ENCODE measurements at places on chromosomes 5 and 9.

DNA sequence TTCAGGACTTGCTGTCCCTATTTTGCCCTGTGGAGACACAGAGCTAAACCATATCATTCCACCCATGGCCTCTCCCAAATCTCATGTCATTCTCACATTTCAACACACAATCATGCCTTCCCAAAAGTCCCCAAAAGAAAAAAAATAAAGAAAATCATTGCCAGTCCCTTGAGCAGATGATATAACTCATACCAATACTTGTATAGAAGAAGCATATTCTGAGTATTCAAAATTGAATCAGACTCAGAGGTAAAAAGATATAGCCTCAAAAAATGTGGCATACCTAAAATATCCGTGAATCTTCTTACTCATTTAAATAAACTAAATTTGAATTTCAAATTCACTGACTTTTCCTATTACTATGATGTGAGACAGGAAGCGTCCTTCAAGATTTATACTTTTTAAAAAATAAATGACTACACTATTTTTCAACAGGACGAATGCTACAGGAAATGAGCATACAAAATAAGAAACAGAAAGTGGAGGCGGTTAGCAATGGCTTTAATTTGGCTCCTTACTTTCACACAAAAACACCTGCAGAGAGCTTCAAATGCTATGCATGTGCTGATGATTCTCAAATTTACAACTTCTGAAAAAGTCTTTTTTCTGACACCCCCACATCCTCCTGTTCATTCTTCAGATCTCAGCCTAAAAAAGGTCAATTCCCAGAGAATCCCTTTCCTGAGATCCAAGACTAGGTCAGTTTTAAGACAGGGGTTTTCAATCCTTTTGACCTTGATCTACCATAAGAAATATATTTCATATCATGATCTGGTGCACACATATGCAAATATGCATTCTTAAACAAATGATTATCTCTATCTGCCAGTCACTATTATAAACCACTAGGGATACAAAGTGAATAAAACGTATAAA lies 39.6 kb upstream of the DMXL1 start:
- DNase-seq: no peak

DNA sequence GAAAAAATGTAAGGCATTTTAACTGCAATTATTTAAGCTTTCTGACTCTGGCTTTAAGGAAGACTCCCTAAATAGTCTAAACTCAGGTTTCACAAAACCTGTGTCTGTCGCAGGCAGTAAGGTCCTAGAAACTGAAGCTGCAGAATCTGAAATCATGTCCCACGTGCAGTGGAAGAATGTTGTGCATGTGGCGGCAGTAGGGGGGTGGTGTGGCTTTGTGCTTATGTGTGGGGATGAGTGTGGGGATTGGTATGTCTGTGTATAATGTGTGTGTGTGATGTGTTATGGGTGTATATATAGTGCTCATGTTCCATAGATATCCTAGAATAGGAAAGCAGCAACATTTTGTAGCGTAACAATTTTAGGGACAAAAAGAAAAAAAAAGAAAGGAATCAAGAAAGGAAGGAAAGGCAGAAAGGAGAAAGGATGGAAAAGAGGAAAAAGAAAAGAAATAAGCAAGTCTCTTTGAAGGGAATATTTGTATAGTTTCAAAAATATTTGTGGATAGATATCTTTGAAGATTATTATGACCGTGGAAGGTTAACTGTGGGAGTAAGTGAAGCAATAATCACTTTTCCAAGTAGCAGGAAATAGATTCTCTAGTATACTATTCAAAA lies 6.6 kb downstream of the ANKDD1B start:
- DNase-seq: no peak

DNA sequence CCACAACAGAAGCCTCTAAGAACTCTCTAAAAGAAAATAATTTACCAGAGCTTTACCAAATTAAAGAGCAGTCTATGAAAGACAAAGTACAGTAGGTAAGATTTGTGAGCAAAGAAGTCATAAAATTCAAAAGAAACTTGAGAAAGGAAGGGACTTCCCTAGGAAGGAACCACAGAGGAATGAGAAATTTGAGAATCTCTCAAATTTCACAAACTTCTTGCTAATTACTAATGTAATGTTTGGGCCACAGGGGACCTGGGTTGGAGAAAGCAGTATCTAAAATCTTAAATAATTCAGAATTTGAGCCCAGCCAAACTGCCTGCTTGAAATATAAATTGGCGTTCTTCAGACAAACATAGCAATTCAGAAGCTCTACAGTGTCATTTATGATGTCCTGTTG lies 225.0 kb upstream of the PRR16 start:
- no peak for DNase-seq

GRCh38 chr5:143182901-143183820 lies 220.3 kb downstream of the NR3C1 start:
- peak; percentile 76 for DNase-seq

DNA sequence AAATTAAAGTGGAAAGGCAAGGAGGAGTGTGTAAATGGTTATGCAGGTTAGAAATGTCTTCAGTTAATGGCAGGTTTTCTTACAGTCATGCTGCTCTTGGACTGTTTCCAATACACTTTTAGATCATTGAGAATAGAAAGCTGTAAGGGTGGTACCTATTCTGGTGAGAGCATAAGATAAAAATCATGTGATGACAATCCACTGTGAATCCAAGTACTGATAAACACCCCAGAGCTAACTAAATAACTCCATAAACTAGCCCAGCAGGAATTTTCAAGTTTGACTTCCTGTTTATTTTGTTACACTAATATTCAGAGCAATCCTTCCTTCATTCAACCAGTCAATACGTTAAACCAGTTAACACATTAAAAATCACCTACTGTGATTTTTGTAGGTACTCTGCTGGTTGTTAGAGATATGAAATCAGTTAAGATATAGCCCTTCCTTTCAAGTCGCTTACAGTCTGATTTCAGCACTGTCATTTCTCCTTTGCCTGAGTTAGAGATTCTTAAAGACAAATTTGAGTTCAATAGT lies 22.6 kb downstream of the VCAN start:
- DNase-seq: no peak

- no peak for DNase-seq
Observed at GRCh38 chr5:72241346-72242003, 78.6 kb downstream of the MRPS27 start.

DNA sequence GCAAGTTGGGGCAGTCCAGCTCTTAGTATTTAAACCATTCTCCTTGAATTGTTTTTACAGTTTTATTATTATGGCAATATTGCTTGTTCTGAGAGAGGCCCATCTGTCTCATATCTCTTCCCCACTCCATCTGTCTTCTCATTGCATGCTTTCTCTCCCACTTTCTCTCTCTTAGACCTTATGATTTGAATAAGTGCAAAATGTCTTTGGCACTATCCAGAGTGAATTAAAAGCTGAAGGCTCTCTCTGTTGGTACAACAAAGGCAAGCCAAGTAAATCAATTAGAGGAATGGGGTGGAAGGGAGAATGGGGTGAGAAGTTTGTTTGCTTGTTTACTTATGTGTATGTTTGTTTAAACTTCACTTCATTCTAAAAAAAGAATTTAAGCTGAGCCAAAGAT lies 195.3 kb upstream of the RFX3 start:
- no peak for DNase-seq

DNA sequence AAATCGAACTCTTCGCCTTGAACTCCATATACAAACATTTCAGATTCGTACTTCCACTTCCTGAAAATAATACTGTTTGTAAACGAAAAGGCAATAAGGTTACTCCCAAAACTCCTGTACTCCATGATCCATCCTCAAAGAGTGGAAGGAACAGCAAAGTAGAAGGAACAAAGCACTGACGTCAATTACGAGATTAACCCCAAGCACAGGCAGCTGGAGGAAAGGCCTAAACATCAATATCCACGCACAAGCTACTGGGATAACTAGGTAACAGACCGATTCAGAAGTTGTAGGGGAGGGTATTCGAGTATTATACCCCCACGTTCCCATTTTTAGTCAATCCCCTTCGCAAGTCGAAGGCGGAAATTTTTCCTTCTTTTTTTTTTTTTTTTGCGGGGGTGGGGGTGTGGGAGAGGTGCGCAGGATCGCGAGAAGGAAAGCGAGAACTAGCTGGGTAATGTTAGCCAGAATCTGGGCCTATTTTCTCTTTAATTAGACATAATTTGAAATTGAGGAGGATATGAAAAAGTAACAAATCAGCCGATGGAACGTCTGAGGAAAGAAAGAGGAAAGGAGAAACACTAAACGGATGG lies 909 bp downstream of the AFF4 start:
- DNase-seq: peak; percentile 21

DNA sequence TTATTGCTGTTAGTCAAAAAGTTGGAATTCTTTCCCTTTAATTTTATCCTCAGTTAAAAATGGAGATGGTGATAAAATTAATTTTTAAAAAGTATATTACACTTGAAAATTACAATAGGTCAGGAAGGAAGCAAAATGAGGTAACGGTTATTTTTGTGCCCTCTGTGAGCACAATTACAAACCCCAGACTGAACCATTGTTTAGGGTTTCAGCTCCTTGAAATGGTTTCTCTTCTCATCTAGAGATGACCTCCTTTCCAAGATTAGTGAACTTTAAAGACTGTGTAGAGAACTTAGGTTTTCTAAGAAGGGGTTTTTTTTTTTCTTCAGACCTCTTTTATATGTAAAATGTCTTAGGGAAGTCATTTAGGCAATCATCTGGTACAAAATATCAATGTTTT lies 126.2 kb upstream of the CHD1 start:
- no peak for DNase-seq

- peak; percentile 34 for DNase-seq
Observed at GRCh38 chr5:178839319-178839704, 20.4 kb upstream of the ZNF354B start.

- DNase-seq: peak; percentile 47
Observed at GRCh38 chr9:36023260-36024048, 13.3 kb upstream of the RECK start.

GRCh38 chr5:14582797-14583137 lies 1.2 kb downstream of the OTULINL start:
- DNase-seq: no peak

GRCh38 chr9:109033941-109034700 lies 20.8 kb upstream of the CTNNAL1 start:
- DNase-seq: no peak

DNA sequence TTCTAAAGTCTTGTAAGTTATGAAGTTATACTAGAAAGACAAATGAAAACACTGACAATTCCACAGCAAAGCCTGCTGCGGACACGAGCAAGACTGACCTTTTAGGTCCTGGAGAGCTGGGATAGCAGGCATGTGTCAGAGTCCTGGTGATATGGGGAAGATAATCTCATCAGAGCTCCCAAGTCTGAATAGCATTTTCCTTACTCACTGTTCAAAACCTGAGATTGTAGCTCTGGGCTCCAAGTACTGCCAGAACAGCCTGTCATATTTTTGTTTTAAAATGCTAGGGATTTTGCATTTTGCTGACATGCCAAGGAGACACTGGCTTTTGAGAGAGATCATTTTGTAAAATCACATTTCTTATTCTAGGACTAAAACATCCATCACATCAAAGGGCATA lies 90.1 kb downstream of the DRD1 start:
- DNase-seq: no peak

DNA sequence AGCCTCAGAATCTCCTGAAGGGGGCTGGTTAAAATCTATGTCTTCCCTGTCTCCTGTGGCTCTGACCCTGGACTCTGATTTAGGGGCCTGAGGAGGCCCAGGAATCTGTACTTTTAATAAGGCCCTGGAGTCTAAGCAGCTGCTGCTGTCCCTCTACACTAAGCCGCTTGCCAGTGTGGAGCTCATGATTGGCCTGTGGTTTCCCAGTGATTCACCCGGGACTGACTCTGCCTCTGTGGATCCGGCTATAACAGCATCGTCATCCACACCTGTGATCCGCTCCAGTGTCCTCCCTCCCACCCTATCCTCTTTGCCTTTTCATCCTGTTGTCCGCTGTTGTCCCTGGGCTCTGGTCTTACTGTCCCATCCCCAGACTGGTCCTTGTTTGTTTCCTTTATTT lies 3.7 kb downstream of the SLC31A2 start:
- no peak for DNase-seq

- no peak for DNase-seq
Observed at GRCh38 chr5:172607213-172607793, 33.8 kb upstream of the NEURL1B start.

DNA sequence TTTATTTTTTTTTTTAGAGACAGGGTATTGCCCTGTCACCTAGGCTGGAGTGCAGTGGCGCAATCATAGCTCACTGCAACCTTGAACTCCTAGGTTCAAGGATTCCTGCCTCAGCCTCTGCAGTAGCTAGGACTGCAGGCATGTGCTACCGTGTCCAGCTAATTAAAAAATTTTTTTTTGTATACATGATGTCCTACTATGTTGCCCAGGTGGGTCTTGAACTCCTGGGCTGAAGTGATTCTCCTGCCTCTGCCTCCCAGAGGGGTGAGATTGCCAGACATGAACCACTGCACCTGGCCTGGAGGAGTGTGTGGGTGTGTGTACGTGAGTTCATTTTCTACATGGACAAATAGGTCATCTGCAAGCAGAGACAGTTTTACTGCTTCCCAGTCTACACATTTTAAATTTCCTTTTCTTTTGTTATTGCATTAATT lies 33.8 kb downstream of the JMY start:
- DNase-seq: no peak

DNA sequence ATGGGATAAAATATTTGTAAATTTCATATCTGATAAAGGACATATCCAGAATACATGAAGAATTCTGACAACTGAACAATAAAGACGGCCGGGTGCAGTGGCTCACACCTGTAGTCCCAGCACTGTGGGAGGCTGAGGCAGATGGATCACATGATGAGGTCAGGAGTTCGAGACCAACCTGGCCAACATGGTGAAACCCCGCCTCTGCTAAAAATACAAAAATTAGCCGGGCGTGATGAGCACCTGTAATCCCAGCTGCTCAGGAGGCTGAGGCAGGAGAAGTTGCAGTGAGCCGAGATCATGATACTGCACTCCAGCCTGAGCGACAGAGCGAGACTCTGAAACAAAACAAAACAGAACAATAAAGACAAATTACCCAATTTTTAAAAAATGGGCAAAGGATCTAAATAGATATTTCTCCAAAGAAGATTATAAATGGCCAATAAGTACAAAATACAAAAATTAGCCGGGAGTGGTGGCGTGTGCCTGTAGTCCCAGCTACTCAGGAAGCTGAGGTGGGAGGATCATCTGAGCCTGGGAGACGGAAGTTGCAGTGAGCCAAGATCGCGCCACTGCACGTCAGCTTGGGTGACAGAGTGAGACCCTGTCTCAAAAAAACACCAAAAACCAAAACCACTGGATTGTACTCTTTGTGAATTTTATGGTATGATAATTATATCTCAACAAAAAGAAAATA lies 9.6 kb upstream of the NSD1 start:
- no peak for DNase-seq

DNA sequence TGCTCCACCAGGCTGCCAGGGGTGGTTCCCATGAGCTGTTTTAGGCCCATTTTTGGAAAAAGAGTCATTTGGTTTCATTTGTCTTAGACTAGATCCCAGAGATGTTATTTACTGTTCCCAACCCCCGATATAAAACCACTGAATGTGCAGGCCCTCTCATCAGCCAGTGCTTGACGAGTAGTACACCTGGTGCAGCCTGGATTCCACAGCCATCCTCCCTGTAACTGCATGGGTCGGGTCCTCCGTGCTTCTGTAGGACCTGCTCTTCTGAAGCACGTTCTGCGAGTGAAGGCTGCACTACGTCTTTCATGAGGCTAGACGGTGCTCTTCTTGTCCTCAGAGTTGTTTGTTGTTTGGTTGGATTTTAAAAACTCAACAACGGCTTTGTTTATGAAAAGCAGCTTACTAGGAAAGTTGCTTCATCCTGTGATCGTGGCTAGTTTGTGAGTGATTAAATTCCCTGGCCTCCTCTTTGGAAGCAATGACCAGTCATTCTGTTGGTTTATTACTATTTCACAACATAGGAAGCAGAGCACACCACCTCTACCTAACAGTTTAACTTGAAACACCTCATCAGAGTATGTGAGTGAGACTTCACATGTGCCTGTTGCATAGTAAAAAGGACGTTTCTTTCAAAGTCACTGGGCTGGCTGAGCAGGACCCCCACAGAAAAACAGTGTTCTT lies 135.2 kb downstream of the AOPEP start:
- no peak for DNase-seq

Measured in stimulated activated CD4-positive, alpha-beta T cell treated with anti-CD3 and anti-CD28 coated beads, Interleukin-12 subunit alpha, Interleukin-12 subunit beta, amount 100 ng/mL, for 48 hours (primary cell).